ENCODE measurements at places on chromosomes 12 and 14.

GRCh38 chr12:5485454-5485853 is 53.5 kb downstream of the NTF3 start:
- no peak for DNase-seq

DNA sequence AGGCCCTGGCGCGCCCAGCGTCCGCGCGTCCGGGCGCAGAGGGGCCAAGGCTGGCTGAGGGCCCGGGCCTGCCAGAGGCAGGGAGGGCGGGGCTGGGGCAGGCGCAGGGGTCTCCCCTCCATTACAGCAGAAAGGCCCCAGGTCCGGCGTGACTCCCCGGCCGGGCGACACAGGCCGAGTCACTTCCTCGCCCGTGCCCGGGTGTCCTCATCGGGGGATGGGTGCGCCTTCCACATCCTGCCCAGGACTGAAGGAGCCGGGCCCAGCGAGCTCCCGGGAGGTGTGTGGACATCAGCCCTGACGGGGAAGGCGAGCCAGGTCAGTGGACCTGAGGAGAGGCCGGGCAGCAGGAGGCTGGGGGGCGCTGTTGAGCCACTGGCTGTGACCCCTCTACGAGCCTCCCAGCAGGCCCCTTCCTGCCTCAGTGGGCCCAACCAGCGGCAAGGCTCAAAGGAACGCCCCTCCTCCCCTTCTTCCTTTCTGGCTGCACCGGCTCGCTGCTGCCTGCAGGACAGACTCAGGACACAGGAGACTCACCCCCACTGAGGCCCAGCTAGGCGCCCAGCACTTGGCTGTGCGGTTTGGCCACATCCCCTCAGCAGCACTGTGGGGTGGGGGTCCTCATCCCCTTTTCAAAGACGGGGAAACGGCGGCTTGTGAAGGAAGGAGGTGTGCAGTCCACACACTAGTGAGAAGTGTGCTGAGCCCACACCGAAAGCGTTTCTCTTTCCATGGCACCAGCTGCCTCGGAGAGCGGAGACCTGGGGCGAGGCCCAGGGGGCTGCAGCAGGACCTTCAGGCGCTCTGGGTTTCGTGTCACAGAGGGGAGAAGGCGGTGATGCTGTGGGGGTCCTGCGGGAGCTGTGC is 606 bp downstream of the TNFAIP2 start:
- DNase-seq: no peak

GRCh38 chr12:94435511-94435927 is 24.1 kb downstream of the CEP83 start:
- no peak for DNase-seq

- DNase-seq: no peak
These were observed 137.2 kb upstream of the TRHDE start for GRCh38 chr12:72135021-72135301.

- no peak for DNase-seq
These were observed 44.6 kb downstream of the DLK1 start for GRCh38 chr14:100771121-100771800.

DNA sequence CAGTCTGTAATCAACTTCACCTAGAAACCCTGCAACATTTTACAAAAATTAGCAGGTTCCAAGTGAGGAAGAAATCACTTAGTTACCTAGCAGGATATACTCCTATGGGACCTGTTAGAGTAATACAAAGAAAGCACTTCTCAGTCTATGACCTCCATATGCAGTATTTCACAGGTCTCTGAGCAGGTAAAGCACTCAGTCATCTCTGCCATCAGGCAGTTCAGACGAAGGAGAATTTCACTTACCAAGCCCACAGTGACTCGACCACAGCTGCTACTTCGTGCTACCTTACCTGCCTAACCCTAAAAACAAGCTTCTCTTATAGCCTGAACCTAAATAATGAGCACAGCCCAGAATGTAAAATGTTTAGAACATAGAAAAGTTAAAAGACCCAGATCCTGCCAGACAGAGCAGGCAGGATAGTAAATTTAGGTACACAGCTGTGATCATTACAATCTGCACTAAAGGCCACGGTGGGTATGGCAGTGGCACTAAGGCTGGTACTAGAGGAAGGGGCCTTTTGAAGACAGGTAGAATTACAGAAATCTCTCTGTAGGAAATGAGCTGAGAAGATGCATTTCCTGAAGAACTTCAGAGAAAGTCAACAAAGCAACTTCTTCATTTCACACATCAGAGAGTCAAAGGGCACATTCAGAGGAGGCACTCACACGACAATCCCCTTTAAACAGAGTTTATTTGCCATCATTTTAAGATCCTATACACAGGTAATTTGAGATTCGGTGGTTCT is 35.7 kb downstream of the DCAF5 start:
- no peak for DNase-seq

- DNase-seq: no peak
These were observed 139.0 kb downstream of the SMOC1 start for GRCh38 chr14:70018230-70018629.

GRCh38 chr14:75335571-75335970 is 56.9 kb downstream of the FOS start:
- no peak for DNase-seq

DNA sequence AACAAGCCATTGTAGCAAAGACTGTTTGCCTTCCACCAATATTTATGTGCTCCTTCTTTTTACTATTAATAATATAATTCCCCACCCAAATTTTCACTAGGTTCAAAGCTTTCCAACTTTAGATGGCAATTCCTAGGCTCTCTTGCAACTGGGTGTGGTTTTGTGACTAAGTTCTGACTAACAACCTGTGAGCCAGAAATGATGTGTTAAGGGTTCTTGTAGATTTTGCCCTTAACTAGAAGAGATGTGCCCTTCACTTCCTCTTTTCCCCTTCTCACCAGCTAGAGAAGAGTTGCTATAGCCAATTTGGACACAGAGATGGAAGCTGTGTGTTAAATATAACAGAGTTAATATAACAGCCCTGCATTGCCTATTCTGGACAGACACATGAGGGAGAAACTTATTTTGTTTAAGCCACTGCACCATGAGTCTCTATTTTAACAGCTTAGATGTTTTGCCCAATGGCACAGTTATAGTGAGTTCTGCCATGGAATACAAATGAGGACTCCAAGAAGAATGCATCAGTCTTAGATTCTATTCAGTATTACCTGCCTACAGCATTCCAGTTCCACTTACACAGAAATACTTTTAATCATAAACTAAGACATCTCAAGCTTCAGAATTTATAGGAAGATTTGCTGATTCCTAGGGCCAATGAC is 216.2 kb downstream of the DUSP6 start:
- no peak for DNase-seq

GRCh38 chr12:106333756-106334155 is 23.8 kb upstream of the POLR3B start:
- DNase-seq: no peak

DNA sequence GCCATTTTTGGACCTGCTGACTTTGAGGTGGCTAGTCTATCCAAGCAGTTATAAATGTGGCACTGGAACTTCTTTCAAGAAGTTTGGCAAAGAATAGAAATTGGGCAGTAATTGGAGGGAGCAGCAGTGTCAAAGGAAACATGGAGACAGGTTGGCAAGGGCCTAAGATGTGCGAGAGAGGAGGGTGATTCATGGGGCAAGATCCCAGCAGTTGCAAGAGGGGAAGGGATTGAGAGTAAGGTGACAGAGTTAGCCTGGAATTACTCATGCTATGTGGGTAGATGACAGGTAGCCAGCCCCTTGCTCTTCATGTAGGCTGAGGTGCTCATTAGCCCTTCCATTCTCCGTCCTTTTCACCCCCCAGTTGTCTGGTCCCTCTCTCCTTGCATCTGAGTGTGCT is 42.2 kb downstream of the FBXL14 start:
- DNase-seq: no peak

DNA sequence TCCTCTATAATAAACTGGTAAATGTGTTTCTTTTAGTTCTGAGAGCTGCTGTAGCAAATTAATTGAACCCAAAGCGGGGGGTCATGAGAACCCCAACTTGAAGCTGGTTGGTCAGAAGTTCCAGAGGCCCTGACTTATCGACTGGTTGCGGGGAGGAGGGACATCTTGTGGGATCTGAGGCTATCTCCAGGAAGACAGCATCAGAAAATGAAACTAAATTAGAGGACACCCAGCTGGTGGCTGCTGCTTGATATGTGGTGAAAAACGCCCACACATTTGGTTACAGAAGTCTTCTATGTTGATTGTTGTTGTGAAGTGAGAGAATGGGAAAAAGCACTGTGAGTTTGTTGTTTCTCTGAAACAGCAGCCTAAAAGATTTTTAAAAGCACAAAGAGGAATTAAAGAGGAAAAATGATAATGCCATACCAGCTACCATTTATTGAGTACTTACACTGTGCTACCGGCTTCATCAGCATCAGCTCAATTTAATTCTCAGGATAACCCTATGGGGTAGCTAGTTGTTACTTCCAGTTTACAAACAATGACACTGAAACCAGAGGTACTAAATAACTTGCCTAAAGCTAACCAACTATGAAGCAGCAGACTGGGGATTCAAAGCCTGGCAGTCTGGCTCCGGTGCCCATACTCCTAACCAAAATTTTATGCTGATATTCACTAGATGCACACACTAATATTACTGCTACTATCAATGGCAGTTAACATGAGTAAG is 24.3 kb downstream of the DDX24 start:
- DNase-seq: peak; percentile 17

DNA sequence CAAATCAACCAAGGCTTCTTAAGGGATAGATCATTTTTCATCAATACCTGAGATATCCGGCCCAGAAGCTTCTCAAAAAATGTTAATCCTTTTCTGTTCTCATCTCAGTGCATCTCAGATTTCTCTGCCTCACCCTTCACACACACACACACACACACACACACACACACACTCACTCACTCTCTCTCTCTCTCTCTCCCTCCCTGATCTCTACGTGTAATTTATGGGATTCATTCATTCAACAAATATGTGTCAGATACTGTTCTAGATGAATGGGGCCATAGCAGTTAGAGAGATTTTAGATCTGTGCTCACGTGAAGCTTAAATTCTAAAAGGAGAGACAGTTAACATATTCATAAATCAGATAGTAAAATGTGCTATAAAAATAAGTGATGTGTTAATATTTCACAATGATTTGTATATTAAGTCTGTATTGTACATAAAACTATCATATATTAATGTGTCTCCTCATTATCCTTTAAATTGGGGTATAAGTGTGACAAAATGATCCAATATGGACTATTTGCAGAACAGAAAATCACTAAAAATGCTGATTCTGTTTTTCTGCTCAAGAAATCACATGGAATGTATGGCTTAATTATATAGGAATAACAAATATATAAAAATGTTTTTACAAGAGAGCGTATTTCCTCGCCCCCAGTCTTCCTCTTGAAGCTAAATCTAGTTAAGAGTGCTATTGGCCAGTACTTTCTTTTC is 7.3 kb upstream of the FRMD6 start:
- DNase-seq: no peak

- no peak for DNase-seq
These were observed 69.4 kb upstream of the BDKRB2 start for GRCh38 chr14:96135285-96135684.

- DNase-seq: no peak
These were observed 8.5 kb upstream of the MDM1 start for GRCh38 chr12:68340404-68341270.

DNA sequence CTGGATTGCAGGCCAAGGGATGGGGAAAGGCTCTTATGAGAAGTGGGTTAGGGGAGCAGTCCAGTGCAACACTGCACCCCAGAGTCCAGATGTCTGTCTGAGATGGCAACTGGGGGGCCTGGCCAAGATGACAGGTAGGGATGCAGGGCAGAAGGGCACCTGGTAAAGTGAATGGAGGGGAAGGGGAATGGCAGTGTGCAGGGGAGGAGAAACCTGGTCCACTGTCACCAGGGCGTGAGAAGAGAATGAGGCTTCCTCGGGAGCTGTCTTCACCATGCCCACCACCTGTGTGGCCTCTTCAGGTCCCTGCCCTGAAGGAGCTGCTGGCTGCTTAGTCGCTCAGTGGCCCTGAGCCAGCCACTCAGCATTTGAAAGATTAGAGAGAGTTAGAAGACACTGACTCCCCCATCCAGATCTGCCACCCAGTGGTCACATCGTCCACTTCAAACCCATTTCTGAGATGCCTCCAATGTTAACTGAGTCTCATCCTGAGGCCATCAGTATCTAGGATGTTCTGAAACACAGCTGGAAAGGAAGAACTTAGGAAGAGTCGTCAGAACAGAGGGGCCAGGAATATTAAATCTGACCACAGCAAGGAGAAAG is 57.3 kb downstream of the PLEKHG3 start:
- no peak for DNase-seq

DNA sequence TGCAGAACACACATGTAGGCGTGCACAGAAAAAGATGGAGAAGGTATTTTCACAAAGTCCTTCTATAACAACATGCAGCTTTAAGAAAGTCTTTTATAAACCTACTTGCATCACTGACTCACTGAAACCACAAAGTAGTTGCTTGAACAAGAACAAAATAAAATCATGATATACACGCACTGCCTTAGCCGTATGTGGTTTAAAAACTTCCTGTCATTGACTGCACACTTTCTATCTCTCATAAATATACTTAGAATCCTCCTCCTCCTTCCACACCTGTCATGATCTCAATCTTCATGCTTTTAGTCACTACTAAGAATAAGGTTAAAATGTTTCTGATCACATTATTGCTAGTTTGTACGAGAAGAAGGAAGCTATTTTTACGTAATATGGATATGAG is 31.8 kb upstream of the RAD51AP1 start:
- DNase-seq: no peak

- DNase-seq: no peak
These were observed 21.1 kb upstream of the KRT8 start for GRCh38 chr12:52925717-52926595.

DNA sequence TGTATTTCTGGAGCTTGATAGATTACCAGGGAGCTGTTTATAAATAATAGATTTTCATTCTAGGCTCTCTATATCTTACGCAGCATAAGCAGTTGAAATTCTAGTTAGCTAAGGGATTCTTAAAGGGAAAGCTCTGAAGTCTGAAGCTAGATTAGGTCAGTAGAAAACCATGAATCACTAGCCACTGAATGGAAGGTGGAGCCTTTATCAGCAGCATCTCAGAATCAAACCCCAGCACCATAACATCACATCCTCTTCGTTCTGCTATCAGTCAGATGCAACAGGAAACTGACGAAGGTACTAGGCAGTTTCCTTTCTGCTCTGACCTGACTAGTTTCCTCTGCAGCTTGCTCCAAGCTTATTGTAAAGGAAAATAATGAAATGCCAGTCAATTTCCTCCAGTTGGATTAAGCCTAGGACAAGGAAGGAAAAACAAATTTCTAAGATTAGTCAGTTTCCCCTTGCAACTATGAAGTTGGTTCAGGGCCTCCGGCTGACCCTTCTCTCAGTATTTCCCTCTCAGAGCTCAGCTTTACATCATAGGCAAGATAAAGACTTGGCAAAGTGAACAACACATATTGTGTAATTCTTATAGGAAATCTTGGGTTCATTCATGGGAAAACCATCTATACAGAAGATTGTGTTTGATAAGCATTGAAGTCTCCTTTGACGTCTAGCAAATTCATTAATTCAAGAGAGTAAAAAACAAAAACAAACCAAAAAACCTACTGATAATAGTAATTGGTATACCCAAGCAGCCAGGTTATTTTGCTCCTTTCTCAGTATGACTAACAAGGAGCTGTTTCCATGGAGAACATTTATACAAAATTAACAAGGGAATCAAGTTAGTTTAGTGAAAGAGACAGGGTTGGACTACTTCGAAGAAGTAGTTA is 43.4 kb upstream of the CFAP54 start:
- DNase-seq: no peak

All from stimulated activated CD4-positive, alpha-beta T cell treated with anti-CD3 and anti-CD28 coated beads, Interleukin-12 subunit alpha, Interleukin-12 subunit beta, amount 100 ng/mL, for 48 hours (primary cell).